Stimulated activated CD4-positive, alpha-beta T cell treated with anti-CD3 and anti-CD28 coated beads, Interleukin-1b, Interleukin-23, amount 100 ng/mL, for 48 hours (primary cell): ENCODE measurements at places on chromosomes 5 and 9.

GRCh38 chr5:136067422-136067821, 38.6 kb downstream of the TGFBI start:
- no peak for DNase-seq

DNA sequence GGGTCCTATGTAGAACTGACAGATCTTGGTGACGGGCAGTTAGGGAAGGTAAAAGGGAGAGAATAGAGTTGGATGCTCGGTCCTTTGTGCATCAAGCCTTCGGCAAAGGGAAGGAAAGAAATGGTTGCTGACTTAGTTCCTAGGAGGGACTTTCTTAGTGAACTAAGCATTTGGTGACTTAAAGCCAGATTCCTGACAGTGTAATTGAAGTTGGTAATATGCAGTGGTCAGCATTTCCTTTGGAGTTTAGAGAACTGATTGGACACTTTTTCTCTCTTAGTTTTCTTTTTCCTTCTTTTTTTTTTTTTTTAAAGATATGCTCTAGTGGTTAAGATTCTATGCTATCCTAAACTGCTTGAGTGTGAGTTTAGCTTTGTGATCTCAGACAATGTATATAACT, 2.3 kb downstream of the CLTA start:
- no peak for DNase-seq

DNA sequence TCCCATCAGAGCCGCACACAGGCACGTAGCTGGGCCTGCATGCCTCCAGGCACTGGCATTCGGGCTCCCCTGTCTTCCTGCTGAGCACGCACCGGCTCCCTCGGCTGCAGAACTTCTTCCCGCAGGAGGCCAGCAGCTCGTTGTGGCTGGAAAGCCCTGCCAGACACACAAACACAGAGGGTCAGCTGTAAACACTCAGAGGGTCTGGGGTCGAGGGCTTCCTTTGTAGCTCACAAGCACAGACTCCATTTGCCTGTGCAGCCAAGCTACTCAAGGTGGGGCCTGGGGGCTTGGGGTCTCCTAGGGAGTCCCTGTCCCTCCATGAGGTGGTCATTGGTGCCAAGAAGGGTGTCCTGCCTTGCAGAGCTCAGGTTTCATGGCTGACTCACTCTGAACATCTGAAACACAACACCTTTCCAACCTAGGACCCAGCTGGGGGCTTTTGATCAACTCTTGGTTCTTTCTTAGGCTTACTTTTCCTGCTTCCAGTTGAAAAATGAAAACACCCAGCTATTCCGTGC, 211.4 kb downstream of the FSTL4 start:
- no peak for DNase-seq

GRCh38 chr9:98993570-98993945, 49.9 kb downstream of the COL15A1 start:
- peak; percentile 60 for DNase-seq

DNA sequence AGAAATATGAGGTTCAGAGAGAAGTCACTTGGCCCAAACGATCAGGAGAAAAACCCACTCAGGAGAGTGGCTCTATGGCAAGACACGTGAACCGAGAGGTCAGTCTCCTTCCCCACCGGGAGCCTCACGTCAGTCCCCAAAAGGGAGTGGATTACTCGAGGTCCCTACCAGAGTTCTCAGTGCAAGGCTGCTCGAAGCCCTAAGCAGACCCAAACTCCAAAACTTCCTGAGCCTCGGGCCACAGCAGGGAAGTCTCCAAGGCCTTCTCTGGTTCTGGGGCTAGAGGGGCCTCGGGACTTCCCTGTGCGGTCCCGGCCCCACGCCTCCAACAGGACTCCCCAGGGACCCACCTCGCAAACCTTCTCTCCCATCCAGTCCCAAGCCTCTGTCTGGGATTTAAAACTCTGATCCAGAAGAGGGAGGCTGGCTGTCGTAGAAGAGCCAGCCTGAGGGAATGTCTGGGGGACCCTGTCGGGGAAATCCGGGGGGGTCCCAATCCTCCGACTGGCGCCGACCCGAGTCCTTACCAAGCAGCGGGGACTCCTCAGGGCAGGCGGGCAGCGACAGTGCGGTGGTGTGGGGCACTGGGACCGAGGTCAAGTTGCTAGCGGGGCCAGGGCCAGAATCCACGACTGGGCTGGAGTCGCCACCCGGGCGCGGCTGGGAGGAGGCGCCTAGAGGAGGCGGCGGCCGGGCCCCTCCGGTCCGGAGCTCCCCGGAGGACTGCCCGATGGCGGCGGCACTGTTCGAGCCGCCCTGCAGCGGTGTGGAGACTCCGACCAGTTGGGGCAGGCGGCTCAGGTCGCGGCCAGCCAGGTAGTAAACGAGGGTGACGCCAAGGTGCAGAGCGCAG, 679 bp downstream of the B4GALT1 start:
- DNase-seq: no peak

DNA sequence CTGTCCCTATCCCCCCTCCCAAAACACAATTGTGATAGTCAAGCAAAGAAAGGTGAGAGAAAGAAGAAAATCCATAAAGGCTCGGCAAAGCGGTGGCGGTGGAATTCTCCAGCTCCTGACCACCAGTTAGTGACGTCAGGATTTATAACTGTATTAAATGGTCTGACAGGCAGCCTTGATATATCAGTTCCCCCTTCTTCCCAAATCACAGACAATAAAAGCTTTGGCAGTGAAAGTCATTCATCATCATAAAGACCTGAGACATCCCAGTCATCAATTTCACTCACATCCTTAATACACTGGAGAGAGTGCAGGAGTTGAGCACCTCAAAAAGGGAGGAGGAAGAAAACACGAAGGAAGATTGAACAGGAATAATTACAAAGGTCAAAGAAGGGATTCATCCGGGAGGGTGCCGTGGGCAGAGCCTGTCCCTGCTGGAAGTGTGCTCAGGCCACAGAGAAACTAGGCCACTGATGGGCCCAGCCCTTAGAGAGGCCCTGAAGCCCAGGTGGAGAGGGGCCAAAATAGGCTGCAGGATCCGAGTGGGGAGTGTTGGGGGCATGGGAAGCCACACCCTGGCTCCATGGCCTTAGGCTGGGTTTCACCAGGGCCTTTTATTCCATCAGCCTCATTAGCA, 131.9 kb downstream of the PAX5 start:
- no peak for DNase-seq

- peak; percentile 22 for DNase-seq
Measured at GRCh38 chr9:135850737-135851136, 56.6 kb downstream of the CAMSAP1 start.

- no peak for DNase-seq
Measured at GRCh38 chr9:113929634-113930389, 53.7 kb downstream of the ZNF618 start.

- DNase-seq: no peak
Measured at GRCh38 chr9:33125461-33125860, 41.7 kb downstream of the B4GALT1 start.

DNA sequence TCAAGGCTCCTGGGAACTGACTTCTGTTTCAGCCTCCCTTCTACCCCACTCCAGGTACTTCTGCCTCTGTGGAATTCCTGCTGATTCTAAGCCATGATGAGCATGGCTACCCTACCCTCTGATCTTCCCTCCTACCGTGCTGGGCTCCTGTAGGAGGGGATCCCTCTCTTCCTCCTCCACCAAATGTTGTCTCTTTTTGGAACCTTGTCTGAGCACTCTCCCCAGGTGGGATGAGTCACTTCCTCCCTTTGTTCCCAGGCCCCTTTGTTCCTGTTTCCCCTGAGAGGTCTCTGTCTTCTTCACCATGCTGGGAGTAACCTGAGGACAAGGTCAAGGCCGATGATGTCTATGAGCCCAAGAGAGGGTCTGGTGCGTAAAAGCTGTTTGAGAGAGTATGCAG, 213.2 kb downstream of the GABBR2 start:
- no peak for DNase-seq

GRCh38 chr5:91438871-91439270, 55.8 kb upstream of the ARRDC3 start:
- no peak for DNase-seq

DNA sequence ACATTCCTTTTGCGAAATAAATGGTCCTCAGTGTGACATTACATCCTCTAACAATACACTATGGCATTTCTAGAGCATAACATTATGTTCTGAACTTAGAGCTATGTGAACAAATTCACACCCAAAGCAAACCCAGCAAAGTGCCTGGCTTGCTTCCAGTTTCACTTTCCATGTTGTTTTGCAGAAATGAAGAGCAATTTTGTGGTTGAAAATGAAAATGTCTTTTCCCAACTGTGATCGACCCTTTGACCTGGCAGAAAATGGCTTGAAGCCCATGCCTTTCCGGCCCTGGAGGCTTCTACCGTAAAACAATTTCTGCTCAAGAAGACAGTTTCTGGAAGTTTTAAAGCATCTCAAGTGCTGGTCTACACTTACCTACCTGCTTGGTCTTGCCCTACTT, 344.7 kb upstream of the RGMB start:
- no peak for DNase-seq

GRCh38 chr9:209143-209758, 5.4 kb upstream of the DOCK8 start:
- DNase-seq: no peak

- DNase-seq: no peak
Measured at GRCh38 chr9:36438536-36439236, 38.6 kb upstream of the RNF38 start.

DNA sequence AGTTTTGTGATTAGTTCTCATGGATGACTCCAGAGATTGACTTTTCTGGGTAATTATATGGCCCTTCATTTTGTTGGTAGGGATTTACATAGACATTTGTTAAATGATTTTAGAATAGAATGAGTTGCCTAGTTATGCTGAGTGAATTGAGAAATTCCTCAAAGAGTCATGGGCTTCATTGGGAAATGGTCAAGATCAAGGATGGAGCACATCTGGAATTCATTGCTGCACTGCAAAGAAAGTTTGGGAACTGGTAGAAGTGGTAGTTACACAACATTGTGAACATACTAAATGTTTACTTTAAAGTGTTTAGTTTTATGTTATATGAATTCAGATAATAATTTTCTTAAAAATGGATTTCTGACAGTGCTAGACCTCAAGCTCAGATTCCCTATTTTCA, 46.5 kb downstream of the PIP5K1B start:
- no peak for DNase-seq

GRCh38 chr5:44769200-44769876, 39.4 kb upstream of the MRPS30 start:
- DNase-seq: no peak

DNA sequence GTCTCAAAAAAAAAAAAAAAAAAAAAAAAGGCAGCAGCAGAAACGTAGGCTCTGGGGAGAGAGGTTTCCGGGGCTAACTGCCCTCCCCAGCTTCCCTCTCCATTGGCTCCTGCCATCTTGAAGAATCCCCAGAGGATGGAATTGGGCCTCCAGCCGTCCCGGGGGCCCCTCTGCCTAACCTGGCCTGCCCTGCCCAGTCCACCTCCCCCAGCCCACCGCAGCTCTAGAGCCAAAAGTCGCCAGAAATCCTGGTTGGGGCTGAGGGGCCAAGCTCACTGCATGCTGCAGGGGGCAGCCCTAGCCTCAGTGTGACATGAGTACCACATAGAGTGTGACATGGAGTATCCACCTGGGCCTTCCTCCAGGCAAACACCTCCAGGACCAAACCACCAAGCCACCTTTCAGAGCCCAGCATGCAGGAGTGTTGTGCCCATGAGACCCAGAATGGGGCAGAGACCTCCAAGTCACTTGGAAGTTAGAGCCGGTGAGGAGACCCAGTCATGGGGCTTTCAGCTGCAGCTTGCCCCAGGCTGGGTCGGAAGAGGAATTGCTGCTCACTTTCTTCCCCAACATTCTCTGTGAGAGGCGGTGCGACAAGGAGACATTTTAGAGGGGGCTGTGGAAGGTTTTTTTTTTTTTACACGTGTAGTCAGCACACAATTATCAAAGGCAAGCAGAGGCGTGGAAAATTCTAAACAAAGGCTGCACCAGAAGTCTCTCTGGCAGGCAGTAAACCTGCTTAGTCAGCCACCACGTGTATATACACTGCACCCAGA, 17.6 kb downstream of the CD74 start:
- DNase-seq: no peak

GRCh38 chr5:116504593-116505166, 69.9 kb downstream of the SEMA6A start:
- DNase-seq: no peak

DNA sequence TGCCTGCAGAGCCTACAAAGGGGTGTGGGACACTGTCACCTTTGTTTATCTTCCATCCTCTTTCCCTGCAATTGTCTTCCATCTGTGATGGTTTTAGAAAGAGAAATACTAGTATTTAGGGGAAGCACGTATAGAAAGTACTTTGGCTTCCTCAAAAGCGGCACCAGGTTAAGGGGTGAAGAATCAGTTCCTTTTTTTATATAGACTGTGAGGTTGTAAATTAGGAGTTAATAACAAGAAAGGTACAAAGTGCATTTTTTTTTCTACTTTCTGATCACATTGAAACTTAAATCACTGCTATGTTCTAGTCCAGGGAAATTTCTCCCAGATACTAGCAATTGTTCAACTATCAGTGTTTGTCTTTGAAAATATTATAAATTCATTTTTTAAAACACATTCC, 219.3 kb downstream of the CEMIP2 start:
- no peak for DNase-seq
